ENCODE measurements at places on chromosomes 1 and 21.

DNA sequence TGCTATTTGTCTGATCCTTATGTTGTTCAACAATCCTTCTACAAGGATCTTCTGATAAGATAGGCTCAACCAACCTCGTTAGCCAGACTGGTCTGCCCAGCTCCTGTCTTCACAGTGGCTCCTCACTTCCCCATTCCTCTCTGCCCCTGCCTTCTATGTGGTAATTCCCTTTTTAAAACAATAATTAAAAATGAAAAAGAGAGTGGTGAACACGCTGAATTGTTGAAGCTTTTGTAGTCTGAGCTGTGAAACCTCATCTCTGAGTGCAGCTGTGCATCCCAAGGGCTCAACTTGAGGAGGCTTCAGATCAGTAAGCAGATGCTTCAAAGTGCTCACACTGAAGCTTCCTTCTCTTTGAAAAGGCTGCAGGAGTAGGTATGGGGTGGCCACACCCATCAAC, 70.7 kb upstream of the JUN start:
- peak; percentile 17 for DNase-seq

DNA sequence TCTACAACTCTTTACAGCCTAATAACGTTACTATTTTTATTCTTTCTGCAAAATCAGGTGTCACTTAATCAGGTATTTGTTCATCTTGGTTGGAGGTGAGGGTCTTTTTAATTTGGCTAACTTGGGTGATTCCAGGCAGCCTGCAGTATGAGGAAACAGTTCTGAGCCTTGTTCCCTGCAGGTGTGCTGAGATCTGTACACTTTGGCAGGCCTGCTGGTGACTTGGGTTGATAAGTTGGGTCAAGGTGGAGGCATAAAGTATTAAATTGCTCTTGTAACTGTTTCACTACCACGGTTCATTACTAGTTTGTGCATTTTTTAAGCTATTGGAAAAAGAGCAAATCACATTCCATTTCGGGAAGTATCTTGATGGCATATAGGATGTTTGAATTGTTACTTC, 10.0 kb downstream of the MAP3K21 start:
- DNase-seq = no peak

- DNase-seq = no peak
Measured at GRCh38 chr1:28926629-28927265, 12.4 kb downstream of the EPB41 start.

- peak; percentile 67 for DNase-seq
Measured at GRCh38 chr1:99441299-99442095, 177.2 kb downstream of the PLPPR4 start.

- no peak for DNase-seq
Measured at GRCh38 chr1:70220517-70221237, 503 bp upstream of the SRSF11 start.

DNA sequence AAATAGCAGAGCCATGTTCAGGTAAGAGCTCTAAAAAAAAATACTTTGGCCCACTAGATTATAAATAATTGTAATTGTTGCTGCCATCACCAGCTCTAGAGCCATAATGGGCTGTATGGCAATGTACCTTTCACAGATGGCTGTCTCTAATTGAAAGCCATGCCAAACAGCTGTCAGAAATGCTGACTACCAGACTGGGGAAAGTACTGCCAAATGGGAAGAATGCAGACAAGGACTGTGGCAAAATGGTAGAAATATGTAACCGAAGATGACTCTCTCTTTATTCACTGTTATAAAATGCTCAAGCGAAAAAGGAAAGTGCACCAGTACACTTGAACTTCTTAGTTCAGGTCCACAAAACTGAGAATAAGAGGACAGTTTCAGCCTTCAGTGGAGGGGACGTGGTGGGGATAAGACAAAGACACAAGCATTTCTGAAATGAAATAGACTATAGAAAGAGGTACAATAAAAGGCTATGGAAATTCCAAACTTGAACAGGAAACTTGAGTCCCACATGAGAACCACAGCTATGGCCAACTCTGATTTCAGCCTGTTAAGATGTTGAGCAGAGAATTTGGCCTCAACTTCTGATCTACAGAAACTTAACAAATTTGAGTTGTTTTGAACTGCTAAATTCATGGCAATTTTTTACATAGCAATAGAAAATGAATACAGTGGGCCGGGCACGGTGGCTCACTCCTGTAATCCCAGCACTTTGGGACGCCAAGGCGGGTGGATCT, 46.5 kb upstream of the LPGAT1 start:
- no peak for DNase-seq

DNA sequence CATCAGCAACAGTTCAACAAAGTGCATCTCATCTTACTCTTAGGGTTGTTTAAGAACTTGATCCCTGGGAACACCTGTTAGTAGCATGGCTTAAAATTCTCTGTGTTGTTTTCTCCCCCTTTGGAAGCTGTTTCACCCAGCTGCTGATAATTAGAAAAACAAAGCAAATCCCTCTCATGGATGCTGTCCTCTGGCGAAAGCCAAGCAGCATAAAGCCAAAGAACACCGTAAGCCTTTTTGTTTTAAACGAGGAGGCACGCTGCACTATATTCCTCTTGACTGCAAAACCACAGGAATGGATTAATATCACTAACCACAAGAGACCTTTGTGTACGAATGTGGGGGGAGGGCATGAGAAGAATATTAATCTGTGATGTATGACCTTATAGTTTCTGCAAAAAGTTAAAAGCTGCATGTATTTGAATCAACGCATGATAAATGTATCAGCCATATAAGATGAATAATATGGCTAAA, 923.2 kb downstream of the LTN1 start:
- peak; percentile 31 for DNase-seq

DNA sequence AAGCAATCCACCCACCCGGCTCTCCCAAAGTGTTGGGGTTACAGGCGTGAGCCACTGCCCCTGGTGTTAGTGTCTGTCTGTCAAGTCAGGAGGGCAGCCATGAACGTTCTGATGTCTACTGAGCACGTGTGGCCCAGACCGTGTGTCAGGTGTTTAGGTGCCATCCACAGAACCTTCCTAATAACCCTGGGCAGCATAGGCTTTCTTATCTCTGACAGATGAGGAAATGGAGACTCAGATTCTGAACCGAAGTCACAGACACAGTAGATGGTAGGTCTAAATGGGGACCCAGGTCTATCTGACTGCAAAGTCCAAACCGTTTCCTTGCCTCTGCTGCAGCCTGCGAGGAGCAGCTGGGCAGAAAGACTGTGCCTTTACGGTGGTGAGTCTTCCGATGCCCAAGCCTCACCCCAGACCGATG, 622 bp upstream of the IL6R start:
- DNase-seq = no peak

GRCh38 chr1:162230517-162230916, 146.1 kb downstream of the SPATA46 start:
- DNase-seq = no peak

DNA sequence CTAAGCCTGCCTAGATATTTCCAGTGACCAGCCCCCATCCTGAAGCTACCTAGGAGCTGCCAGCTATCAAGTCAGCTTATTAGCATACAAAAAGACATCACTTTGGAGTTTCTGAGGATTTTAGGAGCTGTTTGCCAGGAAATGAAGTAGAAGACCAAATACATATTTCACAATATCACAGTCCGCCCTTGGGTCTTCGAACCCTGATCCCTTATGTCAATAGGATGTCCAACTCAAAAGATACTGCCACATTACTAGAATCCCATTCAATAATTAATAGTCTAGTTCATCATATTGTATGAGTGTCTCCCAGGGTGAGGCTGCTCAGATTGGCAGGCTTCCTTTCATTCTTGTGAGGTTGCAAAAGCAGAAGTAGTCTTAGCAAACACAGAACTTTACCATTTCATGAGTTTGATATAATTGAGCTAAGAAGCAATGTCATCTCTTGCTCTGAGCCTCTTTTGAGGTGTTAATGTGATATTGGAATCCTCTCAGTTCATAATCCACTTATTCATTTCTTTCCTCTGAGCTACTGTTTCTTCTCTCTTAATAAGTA, 13.6 kb downstream of the IPO9 start:
- no peak for DNase-seq

DNA sequence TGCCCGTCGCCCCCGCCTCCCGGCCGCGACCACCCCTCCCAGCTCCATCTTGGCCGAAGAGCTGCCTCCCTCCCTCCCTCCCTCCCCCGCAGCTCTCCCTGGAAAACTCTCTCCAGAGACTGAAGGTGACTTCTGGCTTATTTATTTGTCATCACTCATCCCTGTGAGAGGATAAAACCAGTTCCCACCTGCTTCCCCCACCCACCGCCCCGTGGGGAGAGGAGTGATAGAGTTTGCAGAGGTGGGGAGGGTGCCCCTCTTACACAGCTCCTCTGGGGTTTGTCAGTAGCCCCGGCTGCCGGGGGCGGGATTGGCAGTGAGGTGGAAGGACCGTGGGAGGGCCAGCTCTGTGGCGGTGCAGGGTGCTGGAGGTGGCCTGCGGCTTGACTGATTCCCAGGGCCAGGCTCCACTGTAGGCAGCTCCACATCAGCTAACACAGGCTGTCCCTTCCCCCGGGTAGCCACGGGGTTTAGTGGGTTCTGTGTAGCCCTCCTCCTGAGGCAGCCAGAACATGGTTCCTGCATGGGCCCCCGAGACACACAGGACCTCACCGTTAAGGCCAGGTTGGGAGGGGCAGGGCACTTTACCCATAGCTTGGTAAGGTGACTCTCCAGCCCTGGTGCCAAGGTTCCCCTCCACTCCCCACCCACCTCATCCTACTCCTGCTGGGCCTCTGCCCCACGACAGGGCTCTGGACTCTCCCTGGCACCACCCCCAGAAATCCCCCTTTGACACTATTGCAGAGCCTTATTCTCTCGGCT, 62.2 kb downstream of the ELK4 start:
- no peak for DNase-seq

- DNase-seq = no peak
Measured at GRCh38 chr1:237103021-237103420, 61.0 kb downstream of the RYR2 start.

- no peak for DNase-seq
Measured at GRCh38 chr1:190480231-190480630, 2.6 kb upstream of the BRINP3 start.

- no peak for DNase-seq
Measured at GRCh38 chr1:206100226-206100815, 16.9 kb downstream of the AVPR1B start.

GRCh38 chr1:178530037-178530402, 17.1 kb downstream of the TEX35 start:
- DNase-seq = peak; percentile 57

DNA sequence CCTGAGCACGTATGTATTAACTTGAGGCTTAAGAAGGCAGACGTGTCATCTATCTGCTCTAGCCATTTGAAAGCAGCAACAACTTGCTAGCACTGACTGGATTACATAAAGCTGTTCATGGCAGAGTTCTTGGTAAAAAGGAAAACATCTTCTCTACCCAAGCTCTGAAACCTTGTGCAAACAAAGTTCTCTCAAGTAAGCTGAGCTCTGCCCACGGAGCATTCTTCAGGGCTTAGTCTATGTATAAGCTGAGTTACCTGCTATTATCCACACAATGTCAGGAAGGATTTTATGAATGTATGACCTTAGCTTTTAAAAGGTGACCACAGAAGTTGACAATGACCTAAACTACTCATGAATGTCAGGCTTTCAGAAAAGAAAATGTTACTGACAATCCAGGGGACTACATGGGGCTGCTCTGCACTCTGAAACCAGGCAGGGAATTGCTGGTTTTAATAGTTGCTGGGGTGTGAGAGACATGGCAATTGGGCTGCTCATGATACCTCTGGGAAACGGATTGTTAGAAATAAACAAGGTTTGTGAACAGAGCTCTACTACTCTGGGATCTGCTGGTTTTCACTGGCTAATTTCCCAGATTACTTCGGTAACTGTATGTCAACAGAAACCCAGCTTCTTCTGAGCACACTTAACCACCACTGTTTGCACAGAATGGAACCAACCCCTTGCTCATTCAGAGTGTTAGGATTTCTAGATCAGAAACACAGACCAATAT, 29.6 kb upstream of the CCN1 start:
- DNase-seq = peak; percentile 73

DNA sequence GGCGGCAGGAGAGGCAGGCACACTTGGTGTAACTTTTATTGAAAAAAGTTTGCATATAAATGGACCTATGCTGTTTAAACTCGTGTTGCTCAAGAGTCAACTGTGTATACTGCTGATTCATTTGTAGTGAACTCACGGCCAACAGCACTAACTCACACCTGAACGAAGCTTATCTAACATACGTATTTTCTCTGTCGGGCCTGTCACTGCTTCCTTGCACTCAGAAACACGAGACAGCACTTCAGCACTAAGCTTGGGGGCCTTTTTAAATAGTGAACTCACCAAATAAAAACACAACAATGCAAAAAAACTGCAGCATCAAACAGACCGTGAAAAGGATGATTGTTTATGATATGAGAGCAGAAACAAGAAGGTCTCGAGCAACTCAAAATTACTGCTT, 58.9 kb upstream of the NEK2 start:
- no peak for DNase-seq

GRCh38 chr1:58695206-58695605, 4.7 kb downstream of the MYSM1 start:
- no peak for DNase-seq

DNA sequence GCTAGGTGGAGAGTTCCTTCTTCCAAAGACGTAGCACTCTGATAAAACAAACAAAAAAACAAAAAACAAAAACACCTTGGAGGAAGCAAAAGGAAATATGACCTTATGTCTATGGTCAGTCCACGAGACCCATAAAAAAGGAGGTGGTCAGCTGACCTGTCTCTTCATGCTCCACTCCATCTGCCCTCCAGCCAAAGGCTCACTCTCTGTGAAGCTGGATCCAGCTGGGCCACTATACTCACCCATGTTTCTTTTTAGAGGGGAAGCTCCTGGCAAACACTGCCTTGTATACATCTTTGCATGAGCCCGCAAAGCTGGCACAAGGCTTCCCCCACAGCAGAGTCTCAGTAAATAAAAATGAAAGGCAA, 126.1 kb upstream of the CACHD1 start:
- no peak for DNase-seq

DNA sequence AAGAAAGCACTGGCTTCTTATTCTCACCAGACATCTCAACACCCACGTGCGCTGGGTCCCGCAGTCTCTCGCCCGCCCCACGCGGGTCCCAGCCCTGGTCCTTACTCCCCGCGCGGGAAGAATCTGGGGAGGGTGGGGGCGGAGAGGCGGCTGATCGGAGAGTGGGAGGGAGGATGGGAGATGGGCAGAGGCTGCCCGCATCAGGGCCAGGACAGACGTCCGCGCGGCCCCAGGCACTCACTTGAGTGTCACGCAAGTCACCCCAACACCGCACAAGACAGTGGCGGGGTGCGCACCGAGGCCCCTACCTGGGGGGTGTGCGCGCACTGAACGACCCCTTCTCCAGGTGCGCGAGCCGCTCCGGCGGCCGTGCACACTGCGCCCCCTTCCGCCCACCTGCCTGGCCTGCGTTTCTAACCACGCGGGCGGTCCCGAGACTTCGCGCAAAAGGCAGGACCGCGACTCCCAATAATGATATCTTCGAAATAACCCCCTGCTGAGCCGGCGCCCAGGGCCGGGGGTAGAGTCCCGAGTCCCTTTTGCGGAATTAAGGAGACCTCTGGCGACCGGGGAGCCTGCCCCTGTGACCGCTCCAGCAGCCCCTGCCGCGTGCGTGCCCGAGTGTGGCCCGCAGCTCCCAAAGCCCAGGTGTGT, 6.0 kb upstream of the SIM2 start:
- no peak for DNase-seq

- no peak for DNase-seq
Measured at GRCh38 chr1:223815020-223815853, 30.5 kb downstream of the TP53BP2 start.

- no peak for DNase-seq
Measured at GRCh38 chr1:10042746-10043145, 10.0 kb downstream of the UBE4B start.

All from mesenchymal stem cell (in vitro differentiated cells and primary cell).